ENCODE measurements at places on chromosomes 4 and X.

DNA sequence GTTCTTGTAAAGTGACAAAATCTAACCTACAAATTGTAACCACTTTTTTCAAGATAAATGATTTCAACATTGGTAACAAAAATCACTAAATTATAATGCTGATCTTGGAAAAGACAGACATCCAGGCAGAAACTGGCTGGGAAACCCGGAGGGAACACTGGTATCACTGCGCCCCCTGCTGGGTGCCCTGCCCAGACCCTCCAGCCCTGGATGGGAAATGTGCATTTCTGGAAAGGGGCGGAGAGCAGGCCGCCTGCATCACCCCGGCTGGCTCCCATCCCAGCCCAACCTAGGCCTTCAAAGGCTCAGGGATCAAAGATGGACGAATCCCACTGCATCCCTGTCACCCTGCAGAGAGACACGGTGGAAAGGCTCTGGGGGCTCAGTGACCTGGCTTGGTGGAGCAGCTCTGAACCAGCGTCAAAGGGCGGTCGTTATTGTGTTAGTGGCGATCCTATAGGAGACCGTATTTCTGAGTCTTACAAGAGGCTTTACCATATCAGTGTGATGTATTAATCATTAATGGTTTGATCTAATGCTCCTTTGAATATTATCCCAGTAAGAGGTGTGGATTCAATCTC, 37.3 kb downstream of the ACOX3 start:
- peak; percentile 83 for DNase-seq

DNA sequence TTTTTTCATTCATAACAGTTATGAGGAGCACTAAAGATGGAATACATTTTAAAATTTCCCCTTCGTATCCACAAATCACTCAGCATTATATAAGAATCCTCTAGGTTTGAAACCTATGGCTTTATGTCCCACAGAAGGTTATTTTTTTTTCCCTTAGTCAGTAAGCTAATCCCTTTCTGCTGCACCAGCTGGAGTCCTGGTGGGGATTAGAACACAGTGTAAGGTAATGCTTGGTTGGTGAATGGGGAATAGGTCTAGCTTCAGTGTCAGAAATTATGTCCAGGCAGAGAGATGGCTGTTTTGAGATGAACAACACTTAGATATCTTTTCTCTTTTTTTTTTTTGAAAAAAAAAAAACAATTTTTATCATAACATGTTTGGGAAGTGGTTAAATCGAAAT, 116.6 kb downstream of the RASGEF1B start:
- no peak for DNase-seq

DNA sequence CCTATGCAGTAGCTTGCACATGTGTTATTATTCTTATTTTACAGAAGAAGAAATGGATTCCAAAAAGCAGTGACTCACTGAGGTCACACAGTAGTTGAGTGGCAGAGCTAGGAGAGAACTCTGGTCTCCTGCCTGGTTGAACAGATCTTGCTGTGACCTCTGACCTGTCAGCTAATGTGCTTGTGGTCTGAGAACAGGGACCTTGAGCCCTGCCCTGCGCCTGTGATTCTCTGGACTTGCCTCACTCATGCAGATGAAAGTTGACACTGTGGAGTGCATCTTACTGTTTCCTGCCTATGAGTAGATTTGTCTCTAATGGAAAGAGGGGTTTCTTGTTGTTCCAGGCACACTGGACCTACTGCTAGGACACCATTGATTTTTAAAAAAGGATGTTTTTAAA, 32.3 kb downstream of the ETNPPL start:
- DNase-seq, result peak; percentile 28

GRCh38 chr4:153616006-153616555, 68.0 kb upstream of the TLR2 start:
- no peak for DNase-seq

GRCh38 chrX:66162331-66162822, 1.7 kb upstream of the HEPH start:
- DNase-seq, result no peak
